ENCODE measurements at places on chromosomes 2 and 18.

- no peak for DNase-seq
These were observed 38.8 kb downstream of the RRM2 start for GRCh38 chr2:10161206-10161931.

DNA sequence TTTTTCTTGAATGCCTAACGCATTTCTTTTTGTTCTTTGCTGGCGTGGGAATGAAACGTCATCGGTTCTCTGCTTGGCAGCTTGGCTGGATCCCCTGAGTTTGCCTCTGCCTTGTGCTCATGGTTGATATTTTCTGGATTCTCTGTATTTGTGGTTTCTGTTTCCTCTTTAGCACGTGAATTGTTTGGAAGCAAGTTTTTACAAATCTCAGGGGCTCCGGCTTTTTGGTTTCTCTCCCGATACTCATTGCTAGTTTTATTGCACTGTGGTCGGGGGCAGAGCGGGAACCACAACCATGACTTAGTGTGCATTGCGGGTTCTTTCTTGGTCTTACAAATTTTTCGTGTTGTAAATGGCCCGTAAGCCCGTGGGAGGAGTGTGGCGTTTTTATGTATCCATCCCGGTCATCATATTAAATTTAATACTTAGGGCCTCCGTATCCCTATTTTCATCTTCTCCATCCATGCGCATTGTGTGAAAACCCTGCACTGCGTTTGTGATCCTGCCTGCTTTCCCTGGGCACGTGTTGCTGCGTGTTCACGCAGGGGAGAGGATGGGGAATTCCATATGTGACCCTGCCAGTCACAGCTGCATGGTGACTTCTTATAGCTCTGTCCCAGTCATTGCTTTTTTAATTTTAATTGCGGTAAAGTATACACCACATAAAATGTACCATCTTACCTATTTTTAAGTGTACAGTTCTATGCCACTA, 9.4 kb downstream of the RAMP1 start:
- peak; percentile 76 for DNase-seq

DNA sequence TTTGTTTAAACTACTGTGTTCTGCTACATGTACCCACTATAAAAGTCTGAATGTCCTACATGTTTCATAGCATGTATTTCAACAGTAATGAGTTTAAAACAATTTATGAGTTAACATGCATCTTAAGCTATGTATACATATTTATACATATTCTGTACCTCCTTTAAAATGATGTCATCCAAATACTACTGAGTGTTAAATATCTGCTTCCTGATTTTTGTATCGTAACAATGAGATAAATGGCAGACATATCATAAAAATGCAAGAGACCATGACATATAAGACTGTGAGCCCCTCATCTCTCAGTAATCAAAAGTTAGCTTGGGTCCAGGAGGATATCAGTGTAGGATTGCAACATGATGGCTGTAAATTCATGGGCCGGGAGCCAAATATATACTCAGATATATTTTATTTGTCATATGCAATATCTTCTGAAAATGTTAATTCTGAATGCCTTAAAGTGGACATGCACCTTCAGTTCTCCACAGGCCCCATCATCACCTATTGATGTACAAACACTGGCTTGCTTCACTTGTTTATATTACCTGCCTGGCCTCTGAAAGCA, 3.6 kb downstream of the COL5A2 start:
- DNase-seq = no peak

- no peak for DNase-seq
These were observed 1110.6 kb downstream of the TSN start for GRCh38 chr2:122866095-122866494.
